Smooth muscle cell of trachea (primary cell): ENCODE measurements at places on chromosomes 7 and 10. TPM values are rescaled to one million over a fixed set of nuclear protein-coding genes. Genes with fewer than 3 reads are reported as not detected.

The DNMBP gene
- total RNA-seq, result 29.9 and 31.4 TPM in 2 replicates

The CYP3A7 gene
- 0.33 TPM in 1 of 2 replicates, not detected in the other for total RNA-seq

The CDK14 gene
- 42.8 and 68.5 TPM in 2 replicates for total RNA-seq

The CYP26C1 gene
- total RNA-seq, result under 0.01 TPM in 1 of 2 replicates, not detected in the other

The ERV3-1 gene
- 9.0 and 9.9 TPM in 2 replicates for total RNA-seq

The AGR2 gene
- total RNA-seq, result not detected in 2 replicates

The GALNT17 gene
- total RNA-seq, result not detected in 2 replicates

The PBLD gene
- total RNA-seq, result 5.5 and 5.6 TPM in 2 replicates

The IL6 gene
- total RNA-seq, result 2.2 and 15.1 TPM in 2 replicates
